ENCODE measurements at places on chromosomes 3 and 15.

GRCh38 chr3:160665784-160666526 lies 11.0 kb upstream of the ARL14 start:
- DNase-seq: no peak

DNA sequence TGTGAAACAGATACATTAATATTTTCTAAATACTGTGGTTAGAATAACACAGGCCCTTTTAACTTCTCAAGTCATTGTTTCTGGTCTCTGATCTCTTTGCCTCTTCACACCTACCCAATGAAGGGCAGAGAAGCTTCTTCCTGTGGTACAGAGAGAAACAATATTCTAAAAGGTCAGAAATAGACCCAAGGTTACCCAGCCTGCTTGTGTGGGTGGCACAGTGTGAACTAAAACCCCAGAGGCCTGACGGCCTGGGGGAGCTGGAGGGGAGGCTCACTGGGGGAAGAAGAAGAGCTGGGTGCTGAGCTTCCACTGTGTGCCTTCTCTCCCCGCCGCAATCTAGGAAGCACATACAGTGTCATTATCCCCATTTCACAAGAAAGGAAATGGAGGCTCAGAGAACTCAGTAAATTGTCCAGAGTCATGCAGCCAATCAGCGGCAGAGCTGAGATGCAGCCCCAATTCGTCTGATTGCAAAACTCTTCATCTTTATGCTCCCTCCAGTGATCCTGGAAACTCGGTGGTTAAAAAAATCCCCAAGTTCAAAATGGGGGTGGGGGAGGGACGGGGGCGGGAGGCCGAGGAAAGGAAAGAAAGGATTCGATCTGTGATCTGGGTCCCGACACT lies 64.1 kb upstream of the HEG1 start:
- DNase-seq: peak; percentile 35

- no peak for DNase-seq
Measured at GRCh38 chr3:135915206-135915605, 50.3 kb upstream of the PPP2R3A start.

DNA sequence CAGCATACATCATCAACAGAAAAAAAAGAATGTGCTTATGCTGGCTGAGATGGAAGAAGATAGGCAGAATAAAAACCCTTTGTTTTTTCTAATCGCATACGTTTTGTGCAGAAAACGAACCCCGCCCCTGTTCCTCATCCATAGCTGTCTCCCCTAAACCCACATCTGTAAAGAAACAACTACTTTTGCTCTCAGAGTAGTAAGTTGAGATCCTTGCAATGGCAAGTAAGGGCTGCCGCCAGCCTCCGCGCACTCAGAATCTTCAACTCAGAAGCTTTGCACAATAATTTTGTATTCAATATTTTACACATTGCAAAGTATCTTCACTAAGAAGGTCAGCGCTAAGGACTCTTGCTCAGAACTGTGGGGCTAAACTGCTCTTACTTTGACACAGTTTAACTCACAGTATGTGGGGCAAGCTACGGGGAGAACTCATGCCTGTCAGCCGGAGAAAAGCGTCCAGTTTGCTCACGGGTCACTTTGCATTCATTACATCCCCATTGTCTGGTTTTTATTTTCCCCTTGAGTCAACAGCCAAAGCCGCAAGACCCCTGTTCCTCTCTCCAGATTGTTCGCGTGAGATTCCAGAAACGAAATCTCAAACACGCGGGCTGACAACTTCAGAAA lies 1.0 kb downstream of the LYSMD4 start:
- DNase-seq: no peak

- no peak for DNase-seq
Measured at GRCh38 chr3:73602170-73602569, 22.6 kb downstream of the PDZRN3 start.

DNA sequence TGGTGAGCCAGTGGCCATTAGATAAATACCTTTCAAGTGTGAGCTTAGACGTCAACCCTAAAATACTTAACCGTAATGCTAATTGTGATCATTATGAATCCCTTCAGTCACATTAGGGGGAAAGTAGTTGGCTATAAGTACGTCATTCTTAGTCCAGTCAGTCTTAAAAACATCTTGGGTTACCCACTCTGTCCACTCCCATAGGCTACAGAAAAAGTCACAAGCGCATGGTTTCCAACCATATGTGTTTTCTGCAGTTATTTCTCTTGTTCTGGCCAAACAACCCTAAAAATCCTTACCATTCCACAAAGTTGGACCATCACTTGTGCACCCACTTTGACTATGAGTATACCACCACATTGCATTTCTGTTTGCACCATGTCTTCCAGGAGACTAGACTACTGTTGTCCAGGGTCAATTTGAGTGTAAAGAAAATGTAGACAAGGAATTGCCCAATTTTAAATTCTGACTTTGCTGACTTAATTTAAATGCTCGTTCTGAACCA lies 3.3 kb downstream of the RPL15 start:
- DNase-seq: no peak

Data from T-helper 2 cell treated with Interferon-gamma antibody and Interleukin-4, amounts not matched to agents 5 μg/mL and 100 μg/mL, for 36 hours (primary cell).